T-cell (primary cell): ENCODE measurements at places on chromosomes 7 and 10.

DNA sequence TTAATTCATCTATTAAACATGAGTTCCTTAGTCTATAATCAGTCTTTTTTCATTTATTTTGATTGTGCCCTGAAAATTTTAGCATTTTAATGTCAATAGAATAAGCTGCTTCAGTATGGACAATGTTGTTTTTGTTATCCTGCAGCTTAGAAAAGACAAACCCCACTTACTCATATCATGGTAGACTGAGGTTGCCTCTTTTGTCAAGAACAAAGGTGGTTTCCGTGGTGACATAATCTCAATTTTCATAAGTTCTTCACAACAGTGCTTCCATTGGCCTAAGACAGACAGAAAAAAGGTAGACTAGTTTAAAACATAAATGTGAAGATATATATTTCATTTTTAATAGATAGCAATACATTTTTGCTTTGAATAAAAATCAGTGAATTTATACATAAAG is 69.1 kb downstream of the RTKN2 start:
- no peak for DNase-seq

- DNase-seq: no peak
Observed at GRCh38 chr10:28520346-28520745, 12.6 kb upstream of the WAC start.

DNA sequence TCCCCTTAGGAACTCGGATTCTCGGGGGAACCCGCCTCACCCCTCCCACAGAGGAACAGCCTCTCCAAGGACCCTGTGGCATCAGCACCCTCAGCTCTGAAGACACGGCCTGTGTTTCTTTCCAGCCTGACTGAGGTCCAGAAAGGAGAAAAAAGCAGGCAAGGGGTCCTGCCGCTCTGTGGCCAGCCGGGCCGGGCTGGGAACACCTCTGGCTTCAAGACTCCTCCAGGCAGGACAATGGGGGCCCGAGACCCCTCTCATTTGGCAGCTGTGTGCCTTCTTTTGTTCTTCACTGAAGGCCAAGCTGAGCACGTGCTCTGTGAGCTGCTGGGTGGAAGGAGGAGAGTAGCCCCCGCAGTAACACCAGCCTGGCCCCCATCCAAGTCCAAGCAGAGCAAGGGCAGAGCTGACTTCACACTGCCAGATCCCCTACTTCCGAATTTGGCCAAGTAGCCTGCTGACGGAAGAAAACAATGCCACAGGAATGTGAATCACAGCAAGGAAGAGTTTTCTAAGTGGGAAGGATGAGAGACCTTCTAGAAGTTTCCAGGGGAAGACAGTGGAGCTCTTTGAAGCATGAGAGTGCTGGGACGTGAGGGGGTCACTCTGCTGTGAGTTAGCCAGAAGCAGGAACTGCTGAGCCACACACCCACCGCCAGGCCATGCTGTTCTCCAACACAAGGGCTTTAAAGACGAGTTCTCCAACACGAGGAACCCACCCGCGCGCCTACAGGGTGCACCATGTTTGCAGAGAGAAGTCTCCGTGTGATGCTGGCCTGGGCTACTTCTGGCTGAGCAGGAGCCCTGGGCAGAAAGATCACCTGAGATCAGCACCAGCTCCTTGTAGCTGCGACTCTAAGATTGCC is 3.1 kb downstream of the CNPY1 start:
- DNase-seq: no peak

DNA sequence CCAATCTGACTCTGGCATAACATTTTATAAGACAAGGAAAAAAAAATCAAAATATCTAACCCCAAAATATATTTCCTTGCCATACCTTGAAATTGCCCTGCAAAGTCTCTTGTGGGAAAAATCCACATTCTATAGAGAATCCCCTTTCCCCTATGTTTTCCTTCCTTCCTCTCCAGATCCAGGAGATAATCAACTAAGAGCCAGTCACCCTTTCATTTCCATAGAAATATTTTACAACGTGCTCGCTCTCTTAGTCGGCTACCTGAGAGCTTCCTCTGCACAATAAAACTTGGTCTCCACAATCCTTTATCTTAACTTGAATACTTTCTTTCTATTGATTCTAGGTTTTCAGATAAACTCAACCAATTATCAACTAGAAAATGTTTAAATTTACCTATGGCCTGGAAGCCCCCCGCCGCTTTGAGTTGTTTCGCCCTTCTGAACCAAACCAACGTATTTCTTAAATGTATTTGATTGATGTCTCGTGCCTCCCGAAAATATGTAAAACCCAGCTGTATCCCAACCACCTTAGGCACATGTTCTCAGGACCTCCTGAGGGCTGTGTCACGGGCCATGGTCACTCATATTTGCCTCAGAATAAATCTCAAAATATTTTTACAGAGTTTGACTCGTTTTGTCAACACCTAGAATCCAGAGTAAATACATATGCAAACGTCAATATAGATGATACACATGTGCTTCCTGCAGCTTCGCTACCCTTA is 869 bp downstream of the PSAP start:
- no peak for DNase-seq

DNA sequence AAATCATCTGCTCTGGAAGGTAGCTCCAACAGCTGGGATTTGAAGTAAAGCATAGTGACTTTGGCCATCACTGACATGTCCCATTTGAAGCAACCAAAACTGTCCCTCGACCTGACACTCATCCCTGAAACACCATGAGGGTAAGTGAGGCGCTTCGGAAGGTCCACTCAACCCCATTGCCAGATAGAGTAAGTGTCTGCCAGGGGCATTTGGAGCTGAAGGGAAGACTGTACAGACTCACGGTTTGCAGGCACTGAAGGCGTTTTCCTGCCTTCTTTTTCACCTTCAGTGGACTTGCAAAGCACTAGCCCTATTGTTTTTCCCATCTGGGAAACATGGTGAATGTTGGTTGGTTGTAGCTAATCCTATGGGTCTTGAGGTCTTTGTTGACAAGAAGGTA is 57.6 kb downstream of the IKZF1 start:
- DNase-seq: no peak

DNA sequence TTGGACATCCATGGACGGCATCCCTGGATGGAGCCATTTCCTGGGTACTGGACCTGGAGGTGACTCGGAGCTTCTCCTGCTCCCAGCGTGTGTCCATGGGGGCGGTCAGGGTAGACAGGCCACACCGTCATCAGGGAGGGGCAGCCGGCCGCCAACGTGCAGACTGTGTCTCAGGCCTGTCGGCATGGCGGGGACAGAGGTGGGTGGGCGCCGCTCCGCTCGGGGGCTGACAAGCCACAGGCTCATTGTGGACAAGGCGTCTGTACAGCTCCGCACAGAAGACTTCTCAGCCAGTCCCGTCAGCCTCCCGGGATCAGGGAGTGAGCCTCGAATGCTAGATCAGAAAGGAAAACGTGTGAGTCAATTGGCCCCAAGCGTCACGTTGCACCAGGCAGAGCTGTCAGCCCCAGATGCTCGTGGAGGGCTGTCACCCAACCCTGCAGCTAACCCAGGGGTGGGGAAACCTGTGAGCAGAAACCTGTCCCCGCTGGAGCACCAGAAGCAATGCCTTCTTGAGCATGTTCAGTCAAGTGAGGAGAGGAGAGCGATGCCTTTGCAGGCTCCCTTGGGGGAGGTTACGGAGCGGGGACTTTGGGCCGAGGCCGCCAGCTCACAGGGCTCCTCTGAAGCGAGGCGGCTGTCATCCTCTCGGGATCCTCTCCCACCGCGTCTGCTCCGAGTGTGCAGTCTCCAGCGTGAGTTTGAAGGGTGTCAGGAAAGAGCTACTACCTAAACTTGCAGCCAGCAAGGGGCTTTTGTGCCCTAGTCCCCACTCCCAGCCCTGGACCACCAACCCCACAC is 16.0 kb upstream of the DPYSL4 start:
- DNase-seq: no peak

DNA sequence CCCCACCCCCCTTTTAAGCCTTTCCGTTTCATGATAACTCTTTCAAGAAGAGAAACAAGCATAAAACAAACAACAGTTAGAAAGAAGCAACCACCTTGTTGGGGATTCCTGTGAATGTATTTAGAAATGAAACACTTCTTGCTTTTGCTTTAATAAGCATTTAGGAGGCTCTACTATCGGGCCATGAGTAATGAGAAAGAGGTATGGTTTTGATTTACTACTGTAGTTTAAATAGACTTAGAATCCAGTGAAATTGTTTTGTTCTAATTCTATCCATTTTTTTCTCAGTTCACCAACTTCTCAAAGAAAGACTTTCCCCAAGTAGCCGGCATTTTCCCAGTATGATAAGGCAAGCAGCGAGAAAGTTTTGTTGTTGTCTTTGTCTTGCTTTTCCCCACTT is 168.7 kb upstream of the HABP2 start:
- DNase-seq: no peak

GRCh38 chr10:72315611-72316385 is 38.9 kb downstream of the DNAJB12 start:
- DNase-seq: no peak

DNA sequence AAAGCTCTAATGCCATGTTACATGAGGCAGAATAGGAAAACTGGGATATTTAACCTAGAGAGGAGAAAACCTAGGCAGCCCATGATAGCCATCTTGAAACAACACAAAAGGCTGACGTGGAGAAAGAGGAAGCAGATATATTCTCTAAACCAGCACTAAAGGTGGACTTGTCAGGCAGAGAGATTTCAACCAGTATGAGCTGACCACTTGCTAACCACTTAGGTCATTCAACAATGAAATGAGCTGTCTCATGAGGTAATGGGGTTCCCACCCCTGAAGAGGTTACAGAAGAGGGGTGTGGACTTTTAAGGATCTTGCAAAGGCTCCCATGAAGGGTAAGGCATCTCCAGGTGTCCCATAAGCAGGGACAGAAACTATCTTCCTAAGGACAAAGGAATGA is 26.8 kb upstream of the EGR2 start:
- DNase-seq: no peak

DNA sequence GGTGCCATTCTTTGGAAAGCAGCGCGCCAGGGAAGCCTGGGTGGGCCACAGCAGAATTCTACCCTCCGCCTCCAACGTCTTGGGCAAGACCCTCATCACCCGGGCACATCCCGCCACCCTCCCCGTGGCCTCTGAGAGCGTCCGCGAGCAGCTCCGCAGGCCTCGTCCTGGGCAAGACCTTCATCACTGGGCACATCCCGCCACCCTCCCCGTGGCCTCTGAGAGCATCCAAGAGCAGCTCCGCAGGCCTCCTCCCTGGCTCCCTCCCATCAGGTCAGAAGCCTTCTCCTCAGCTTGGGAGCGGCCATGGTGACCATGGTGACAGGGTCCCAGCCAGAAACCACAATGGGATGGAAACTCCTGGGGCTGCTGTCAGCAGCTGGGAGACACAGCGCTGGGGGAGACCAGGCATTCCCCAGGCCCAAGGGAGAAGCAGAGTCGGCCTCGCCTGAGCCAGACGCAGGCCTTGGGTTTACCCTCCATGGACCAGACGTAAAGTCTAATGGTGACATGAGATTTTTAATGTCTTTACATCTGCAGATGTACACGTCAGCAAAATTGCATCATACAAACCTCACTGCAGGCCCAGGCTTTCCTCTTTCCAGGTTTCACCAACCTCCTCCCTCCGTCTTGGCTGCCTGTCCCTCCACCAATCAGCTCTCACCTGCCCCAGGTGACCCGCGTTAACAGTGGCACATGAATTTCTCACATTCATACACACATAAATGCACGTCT is 55.1 kb upstream of the PPP2R2D start:
- DNase-seq: no peak

- DNase-seq: no peak
Observed at GRCh38 chr7:55975988-55976633, 11.7 kb downstream of the NIPSNAP2 start.

GRCh38 chr10:100986952-100987684 is at the start of the genes MRPL43 and TWNK:
TSS of gene MRPL43 (minus strand) at chr10:100987497. CDS start at chr10:100987443, 54 bp downstream.
TSS of gene TWNK (plus strand) at chr10:100987543. CDS start at chr10:100988211, 668 bp downstream.
- DNase-seq: peak; percentile 80

DNA sequence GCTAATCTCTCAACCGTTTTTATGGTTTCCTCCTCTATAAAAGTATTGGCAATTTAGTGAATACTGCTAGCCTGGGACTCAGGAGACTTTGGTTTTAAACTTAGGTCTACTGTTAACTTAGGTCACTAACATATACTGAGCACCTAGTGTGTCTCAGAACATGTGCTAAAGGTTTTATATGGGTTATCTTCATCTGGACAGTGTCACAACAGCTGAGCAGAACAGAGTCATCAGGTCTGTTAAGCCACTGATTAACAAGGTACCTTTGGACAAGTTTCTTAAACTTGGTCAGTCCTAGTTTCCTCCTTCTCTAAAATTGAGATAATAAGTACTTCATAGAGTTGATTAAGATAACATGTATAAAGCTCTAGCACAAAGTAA is 30.6 kb downstream of the NET1 start:
- no peak for DNase-seq

- DNase-seq: no peak
Observed at GRCh38 chr7:113550966-113551365, 367.8 kb downstream of the PPP1R3A start.

DNA sequence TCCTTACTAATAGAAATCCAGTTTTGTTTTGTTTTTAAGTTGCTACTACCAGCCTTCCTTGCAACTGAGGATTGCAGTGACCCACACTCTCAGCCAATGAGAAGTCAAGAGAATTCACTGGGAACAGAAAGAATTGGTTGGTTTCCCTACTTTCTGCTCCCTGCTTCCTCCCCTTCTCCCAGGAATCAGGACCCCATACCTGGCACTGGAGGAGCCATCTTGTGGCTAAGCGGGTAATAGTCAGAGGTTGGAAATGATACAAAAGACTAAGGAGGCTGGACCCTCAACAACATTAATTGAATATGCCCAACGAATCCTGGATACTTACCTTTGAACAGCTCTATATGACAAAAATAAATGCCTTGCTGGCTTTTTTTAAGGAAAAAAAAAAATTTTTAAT is 6.3 kb downstream of the TMEM176A start:
- no peak for DNase-seq

DNA sequence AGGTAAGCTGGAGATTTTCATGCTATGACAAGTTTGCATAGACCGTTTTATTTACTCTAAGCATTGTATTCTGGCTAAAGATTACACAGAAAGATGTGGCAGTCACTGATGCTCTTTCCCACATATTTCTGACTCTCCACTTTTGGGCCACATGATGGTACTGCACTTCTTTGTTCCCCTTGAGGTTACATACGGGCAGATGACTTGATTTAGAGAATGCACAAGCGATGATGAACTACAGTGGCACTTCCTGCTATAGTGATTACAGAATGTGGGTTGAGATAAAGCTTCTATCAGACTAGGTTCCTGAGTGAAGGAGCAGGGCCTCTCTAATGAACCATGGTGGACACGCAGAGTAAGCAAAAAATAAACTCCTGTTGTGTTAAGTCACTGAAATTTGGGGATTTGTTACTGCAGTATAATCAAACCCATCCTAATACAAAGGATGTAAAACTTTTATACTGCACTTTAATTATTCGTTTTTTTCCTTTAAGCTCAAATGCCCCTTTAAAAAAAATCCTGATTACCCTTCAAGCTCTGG is 177.9 kb downstream of the TAX1BP1 start:
- no peak for DNase-seq

DNA sequence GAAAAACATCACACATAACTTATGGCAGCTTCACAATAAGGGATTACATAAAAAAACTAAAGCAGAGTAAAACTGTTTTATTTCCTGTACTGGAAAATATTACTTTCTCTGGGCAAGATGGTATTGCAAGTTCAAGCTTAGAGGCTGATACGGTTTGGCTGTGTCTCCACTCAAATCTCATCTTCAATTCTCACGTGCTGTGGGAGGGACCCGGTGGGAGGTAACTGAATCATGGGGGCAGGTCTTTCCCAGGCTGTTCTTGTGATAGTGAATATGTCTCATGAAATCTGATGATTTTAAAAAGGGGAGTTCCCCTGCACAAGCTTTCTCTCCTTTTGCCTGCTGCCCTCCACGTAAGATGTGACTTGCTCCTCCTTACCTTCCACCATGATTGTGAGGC is 5.1 kb upstream of the LRRC27 start:
- DNase-seq: no peak
